Neural crest cell (in vitro differentiated cells): ENCODE measurements at places on chromosomes 2 and 18. TPM values are rescaled to one million over a fixed set of nuclear protein-coding genes. Genes with fewer than 3 reads are reported as not detected.

- DNase-seq: no peak
Observed at GRCh38 chr18:66819235-66819634, 215.3 kb upstream of the CDH19 start.

DNA sequence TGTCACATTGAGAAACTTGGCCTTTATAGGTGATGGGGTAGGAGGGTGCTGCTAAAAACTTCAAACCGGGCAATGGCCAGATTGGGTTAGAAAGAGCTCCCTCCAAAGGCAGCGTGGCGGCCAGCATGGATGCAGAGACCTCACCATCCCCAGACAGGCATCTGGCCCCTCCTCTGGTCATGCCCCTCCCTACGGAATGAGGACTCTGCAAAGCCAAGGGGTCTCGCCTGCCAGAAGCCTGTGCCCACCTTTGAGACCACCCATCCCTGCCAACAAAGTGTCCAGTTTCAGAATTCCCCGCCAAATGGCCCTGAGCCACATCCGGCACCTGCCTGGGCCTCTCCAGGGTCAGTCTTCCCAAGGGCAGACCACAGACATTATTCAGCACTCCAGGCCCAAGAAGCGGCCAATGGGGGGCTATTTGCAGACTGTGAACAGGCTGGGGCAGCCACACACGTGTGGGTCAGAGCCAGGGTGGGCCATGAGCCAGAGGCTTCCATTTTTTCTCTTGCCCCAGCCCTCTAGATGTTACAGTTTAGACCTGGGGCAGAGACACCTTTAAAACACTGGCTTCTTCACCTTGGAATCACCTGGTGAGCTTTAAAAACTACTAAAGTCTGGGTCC lies 4.2 kb upstream of the ATP6V1B1 start:
- DNase-seq: no peak

DNA sequence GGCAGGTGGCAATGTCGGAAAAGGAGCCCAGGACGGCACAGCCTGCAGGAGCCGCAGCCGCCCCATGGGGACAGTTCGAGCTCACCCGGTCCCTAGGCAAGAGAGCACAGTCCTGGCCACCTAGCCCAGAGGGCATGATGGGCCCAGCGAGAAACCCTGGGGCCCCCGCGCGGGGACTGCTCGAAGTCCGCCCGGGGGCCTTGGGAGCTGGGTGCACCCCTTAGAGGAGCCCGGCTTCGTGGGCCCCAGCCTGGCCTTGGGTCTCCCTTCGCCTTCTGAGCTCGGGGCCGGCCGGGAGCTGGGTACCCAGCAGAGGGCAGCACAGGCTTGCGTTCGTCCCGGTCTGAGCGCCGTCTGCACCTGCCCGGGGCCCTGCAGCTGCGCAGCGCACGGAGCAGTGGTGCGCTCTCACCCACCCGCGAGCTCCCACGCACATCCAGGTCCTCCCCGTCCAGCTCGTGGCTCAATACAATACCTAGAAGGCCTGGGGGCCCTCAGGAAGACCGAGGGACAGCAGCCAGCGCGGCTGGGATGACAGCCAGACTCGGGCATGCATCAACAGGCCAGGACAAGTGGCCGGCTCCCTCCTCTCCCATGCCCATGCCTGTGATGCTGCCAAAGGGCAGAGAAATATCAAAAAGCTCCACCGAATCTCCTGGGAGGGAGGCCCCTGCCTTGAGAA lies 96.2 kb upstream of the ZNF532 start:
- DNase-seq: peak; percentile 82

- DNase-seq: no peak
Observed at GRCh38 chr2:216490061-216490460, 8.6 kb upstream of the RPL37A start.

DNA sequence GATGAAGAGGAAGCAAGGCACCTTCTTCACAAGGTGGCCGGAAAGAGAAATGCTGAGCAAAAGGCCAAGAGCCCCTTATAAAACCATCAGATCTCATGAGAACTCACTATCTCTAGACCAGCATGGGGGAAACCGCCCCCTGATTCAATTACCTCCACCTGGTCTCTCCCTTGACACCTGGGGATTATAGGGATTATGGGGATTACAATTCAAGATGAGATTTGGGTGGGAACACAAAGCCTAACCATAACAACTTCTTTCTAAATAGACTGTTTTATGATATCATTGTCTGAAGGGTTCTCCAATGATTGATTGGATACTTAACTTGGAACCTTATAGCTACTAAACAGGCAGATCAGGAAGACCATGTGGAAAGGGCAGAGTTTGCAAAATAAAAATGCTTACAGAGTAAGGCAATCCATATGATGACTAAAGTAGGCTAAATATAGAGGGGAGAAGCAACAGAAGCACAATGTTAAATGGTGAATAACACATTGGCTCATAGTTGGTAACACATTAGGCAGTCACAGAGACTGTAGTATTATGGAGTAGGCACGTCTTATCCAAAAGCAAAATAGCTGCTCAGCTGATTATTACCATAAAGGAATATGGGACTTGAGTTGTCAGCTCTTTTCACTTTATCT lies 179.0 kb downstream of the BARD1 start:
- no peak for DNase-seq

DNA sequence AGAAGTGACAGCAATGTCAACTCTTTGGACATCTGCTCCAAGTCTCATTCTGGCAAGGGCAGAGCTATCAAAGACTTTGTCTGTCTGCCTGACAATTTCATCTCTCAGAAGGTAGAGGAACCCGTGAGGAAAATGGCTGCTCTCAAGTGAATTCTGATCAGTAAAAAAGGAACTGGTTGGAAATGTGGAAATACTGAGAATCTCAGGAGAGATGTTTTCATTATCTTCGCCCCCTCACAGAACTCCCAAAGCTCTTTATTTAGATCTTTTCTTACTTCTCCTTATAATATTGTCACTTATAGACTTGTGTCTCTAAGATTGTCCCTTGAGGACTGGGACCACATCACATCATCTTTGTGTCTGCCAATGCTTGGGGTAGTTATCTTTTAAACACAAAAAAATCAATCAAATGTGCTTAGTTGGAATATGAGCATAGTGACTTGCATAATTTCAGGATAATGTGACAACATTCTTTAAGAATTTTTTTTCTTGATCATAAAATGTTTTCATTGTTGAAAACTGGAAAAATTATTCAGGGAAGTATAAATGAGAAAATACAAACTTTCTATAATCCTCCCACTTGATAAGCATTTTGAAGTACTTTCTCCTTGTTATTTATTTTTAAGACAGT lies 68.2 kb upstream of the ITGB6 start:
- no peak for DNase-seq

GRCh38 chr2:146986161-146986560 lies 858.7 kb upstream of the ACVR2A start:
- DNase-seq: no peak

DNA sequence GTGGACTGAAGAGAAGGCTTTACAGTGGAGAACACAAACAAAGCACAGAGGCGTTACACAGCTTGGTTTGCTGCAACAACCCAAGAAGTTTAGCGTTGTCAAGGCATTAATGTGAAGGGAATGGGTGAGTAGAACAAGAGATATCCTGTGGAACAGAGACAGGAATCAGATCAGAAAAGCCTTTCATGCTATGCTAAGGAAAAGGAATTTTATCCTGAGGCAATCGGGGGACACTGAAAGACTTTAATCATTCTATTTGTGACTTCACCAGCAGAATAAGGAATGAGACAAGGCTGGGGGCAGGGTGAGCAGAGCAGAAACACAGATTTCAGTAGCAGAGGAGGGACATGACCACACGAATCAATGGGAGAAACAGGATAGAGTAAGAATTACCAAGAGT lies 600.7 kb downstream of the IRS1 start:
- DNase-seq: no peak

GRCh38 chr18:31658670-31659575 lies 25.5 kb downstream of the B4GALT6 start:
- no peak for DNase-seq

GRCh38 chr2:65436824-65437221 lies 4.4 kb upstream of the SPRED2 start:
- no peak for DNase-seq

The HOXD1 gene
- not detected in 2 replicates for total RNA-seq

The CLIP4 gene
- 13.2 and 14.5 TPM in 2 replicates for total RNA-seq

The RAB6C gene
- 0.16 TPM in 1 of 2 replicates, not detected in the other for total RNA-seq

The CCDC68 gene
- total RNA-seq: not detected in 2 replicates
